Glutamatergic neuron (in vitro differentiated cells): ENCODE measurements at places on chromosomes 3 and 15. TPM values are rescaled to one million over a fixed set of nuclear protein-coding genes. Genes with fewer than 3 reads are reported as not detected.

- H3K4me3 ChIP-seq, result no peak overlapping the region
- DNase-seq, result no peak
- H3K36me3 ChIP-seq, result no peaks in the 10 kb centered on the region
- H3K27ac ChIP-seq, result no peak overlapping the region
- no peaks in the 10 kb centered on the region for H3K4me1 ChIP-seq
Measured at GRCh38 chr15:71447328-71448250, 332.3 kb downstream of the THSD4 start.

DNA sequence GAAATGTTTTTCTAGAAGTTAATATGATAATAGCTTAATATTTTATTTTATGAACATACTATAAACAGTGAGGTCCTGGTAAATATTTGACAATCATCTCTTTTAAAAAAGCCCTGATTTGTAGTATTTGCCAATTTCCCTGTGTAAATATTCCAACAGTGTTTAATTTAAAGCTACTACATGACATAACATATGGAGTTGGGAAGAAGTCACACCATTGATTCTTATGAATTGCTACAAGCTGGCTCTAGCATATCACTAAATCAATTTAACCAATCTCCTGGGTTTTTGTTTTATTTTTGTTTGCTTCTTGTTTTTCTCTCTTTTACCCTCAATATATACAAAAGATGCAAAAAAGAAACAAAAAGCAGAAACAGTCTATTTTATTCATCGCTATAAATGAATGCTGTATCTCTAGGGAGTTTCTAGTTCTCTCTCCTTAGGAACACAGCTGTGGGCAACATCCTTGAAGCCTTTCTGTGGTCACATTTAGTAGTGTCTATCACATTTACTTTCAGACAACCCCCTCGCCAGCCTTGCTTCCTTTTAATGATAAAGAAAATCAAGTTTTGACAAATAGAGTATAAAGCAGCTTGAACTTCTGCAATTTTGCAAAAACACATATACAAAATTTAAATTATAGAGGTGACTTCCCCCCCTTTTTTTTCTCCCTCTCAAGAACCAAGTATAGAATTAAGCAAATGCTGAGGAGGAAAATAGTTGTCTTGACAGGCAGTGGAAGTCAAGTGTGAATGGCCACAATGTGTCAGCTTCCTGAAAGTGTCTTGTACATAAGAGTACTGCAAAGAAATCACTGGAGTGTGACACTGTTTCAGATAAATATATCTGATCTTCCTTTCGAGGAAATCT, 21.4 kb downstream of the CCR1 start:
- H3K36me3 ChIP-seq, result no peaks in the 10 kb centered on the region
- H3K4me1 ChIP-seq, result no peaks in the 10 kb centered on the region
- DNase-seq, result no peak
- H3K27me3 ChIP-seq, result no peaks in the 10 kb centered on the region
- no peak overlapping the region for H3K27ac ChIP-seq

The PLSCR5 gene
- total RNA-seq, result not detected

GRCh38 chr3:34895841-34896240, 743.5 kb upstream of the ARPP21 start:
- H3K27me3 ChIP-seq, result no peaks in the 10 kb centered on the region
- H3K4me1 ChIP-seq, result peaks cover 9% of the 10 kb centered on the region
- no peak for DNase-seq
- no peaks in the 10 kb centered on the region for H3K36me3 ChIP-seq

The ERICH6 gene
- 0.69 TPM for total RNA-seq

GRCh38 chr3:171839270-171839669, 3.9 kb upstream of the TMEM212 start:
- peaks cover 2% of the 10 kb centered on the region for H3K27me3 ChIP-seq
- H3K4me3 ChIP-seq, result no peak overlapping the region
- DNase-seq, result no peak
- peaks cover 17% of the 10 kb centered on the region for H3K4me1 ChIP-seq
- H3K36me3 ChIP-seq, result no peaks in the 10 kb centered on the region

The ACOX2 gene
- 0.59 TPM for total RNA-seq

GRCh38 chr3:157692468-157692867, 189.3 kb upstream of the VEPH1 start:
- H3K36me3 ChIP-seq, result peaks cover 8% of the 10 kb centered on the region
- no peaks in the 10 kb centered on the region for H3K4me1 ChIP-seq
- no peak overlapping the region for H3K27ac ChIP-seq
- DNase-seq, result no peak
- H3K27me3 ChIP-seq, result peaks cover 2% of the 10 kb centered on the region
- no peak overlapping the region for H3K4me3 ChIP-seq

The GATA2 gene
- total RNA-seq, result 3.6 TPM

DNA sequence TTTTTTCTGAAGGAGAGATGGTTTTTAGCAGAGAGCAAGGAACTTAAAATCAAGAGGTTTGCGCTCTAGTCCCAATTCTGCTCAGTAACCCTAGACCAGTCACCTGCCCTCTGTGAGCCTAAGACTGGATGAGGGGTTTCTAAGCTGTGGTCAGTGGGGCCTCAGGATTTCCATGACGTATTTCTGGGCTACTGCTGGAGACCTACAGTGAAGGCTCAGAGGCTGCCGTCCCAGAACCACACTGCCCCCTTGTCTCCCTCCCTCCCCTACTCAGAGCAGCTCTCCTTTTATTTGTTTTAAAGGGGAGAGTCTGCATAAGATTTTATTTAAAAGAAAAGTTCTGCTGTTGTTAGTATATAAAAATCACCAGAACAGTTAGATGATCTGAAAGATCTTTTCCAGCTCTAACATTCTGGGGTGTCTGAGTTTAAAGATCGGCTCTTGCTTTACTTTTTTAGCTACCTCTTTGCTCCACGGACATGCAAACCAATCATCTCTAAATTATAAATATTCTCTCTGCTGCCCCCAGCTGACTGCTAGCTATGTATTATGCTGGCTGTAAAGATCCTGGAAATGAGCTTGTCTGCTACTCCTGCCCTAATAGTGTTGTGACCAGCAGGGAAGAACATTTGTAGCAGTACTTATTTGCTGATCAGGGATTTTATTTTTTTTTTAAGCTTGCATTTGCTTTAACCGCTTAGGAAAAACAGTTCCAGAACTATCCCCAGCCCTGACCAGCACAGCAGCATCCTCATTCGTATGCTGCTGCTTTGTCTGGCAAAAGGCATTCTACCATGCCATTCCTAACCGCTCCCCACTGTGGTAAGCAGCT, 28.6 kb upstream of the NDUFB4 start:
- peak overlapping the region; percentile 59 for H3K27ac ChIP-seq
- H3K4me3 ChIP-seq, result peak overlapping the region; percentile 50
- no peaks in the 10 kb centered on the region for H3K36me3 ChIP-seq
- peaks cover 2% of the 10 kb centered on the region for H3K27me3 ChIP-seq
- no peak for DNase-seq

- no peaks in the 10 kb centered on the region for H3K36me3 ChIP-seq
- no peak for DNase-seq
- no peak overlapping the region for H3K4me3 ChIP-seq
- peaks cover 2% of the 10 kb centered on the region for H3K27me3 ChIP-seq
Measured at GRCh38 chr3:14318646-14319045, 83.8 kb upstream of the SLC6A6 start.

DNA sequence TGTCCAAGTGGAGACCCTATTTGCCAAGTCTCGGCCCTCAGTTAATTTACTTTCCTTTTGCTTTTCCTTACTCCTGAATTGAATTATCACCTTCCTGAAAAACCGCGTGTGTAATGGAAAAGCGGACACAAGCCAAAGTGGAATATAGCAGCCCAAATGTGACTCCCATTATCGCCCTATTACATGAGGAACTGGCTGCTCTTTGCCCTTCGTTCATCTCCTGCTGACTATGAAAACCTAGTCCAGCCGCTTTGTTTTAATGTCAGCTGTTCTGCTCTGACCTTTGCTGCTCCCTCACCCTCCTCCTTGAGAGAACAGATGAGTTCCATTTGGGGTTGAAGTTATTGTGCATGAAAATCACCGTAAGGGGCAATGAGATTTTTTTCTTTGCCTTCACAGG, 632.7 kb upstream of the SUCLG2 start:
- no peak for DNase-seq
- H3K27me3 ChIP-seq, result no peaks in the 10 kb centered on the region
- H3K4me3 ChIP-seq, result no peak overlapping the region
- H3K36me3 ChIP-seq, result no peaks in the 10 kb centered on the region
- peaks cover 7% of the 10 kb centered on the region for H3K4me1 ChIP-seq

The PLA1A gene
- total RNA-seq, result not detected

GRCh38 chr15:51600114-51600513, 22.5 kb downstream of the DMXL2 start:
- no peak overlapping the region for H3K27ac ChIP-seq
- H3K36me3 ChIP-seq, result peaks cover 12% of the 10 kb centered on the region
- H3K27me3 ChIP-seq, result no peaks in the 10 kb centered on the region
- no peak overlapping the region for H3K4me3 ChIP-seq
- DNase-seq, result no peak

DNA sequence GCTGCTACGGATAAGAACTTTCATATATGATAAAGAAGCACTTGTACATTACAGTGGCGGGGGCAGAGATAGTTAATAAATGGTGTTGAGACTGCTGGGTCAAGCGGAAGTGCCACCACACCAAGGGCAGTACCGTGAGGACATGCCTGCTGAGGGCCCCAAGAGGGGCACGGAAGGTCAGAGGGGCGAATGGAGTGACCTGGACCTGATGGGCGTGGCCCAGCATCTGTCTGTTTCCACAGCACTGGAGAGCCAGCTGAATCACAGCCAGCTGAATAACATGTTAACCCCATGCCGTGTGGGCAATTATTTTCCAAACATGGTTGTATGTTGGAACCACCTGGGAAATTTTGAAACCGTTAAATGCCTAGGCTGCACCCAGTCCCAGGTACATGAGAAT, 37.2 kb downstream of the ANKDD1A start:
- H3K36me3 ChIP-seq, result peaks cover 20% of the 10 kb centered on the region
- H3K27me3 ChIP-seq, result peaks cover 13% of the 10 kb centered on the region
- peak overlapping the region; percentile 25 for H3K4me3 ChIP-seq
- no peak for DNase-seq
- H3K27ac ChIP-seq, result no peak overlapping the region

The CPA3 gene
- total RNA-seq, result not detected

The GOLGA8B gene
- 161 TPM for total RNA-seq

The CCDC39 gene
- not detected for total RNA-seq

GRCh38 chr15:90145259-90145658, 43.0 kb upstream of the IDH2 start:
- peaks cover 8% of the 10 kb centered on the region for H3K4me1 ChIP-seq
- peak; percentile 83 for DNase-seq
- no peaks in the 10 kb centered on the region for H3K27me3 ChIP-seq
- peak overlapping the region; percentile 88 for H3K27ac ChIP-seq

GRCh38 chr3:26838026-26838425, 215.5 kb downstream of the LRRC3B start:
- DNase-seq, result no peak
- H3K4me1 ChIP-seq, result no peaks in the 10 kb centered on the region
- peaks cover 1% of the 10 kb centered on the region for H3K27me3 ChIP-seq
- H3K36me3 ChIP-seq, result no peaks in the 10 kb centered on the region
- H3K27ac ChIP-seq, result no peak overlapping the region
- no peak overlapping the region for H3K4me3 ChIP-seq

DNA sequence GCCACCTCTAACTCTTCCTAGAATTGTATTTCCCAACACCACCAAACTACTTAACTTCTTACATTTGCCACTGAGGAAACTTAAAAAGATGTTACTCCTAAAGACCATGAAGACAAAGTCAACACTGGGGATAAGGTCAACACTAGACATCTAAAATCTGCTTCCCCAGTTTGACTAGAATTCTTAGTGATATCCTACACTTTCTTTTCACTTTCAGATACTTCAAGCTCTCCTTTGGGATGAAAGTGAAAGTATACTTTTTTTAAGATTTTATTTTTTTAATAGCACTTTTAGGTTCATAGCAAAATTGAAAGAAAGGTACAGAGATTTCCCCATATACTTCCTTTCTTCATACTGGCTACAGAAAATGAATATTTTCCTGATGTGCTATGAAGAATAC, 32.6 kb downstream of the GOLIM4 start:
- H3K27ac ChIP-seq, result no peak overlapping the region
- no peak overlapping the region for H3K4me3 ChIP-seq
- H3K4me1 ChIP-seq, result peaks cover 14% of the 10 kb centered on the region
- no peaks in the 10 kb centered on the region for H3K27me3 ChIP-seq

GRCh38 chr3:148513096-148513543, 184.6 kb upstream of the AGTR1 start:
- no peak for DNase-seq
- no peak overlapping the region for H3K4me3 ChIP-seq
- H3K36me3 ChIP-seq, result no peaks in the 10 kb centered on the region
- H3K4me1 ChIP-seq, result no peaks in the 10 kb centered on the region
- no peaks in the 10 kb centered on the region for H3K27me3 ChIP-seq
- no peak overlapping the region for H3K27ac ChIP-seq

The HDGFL3 gene
- total RNA-seq, result 130 TPM

DNA sequence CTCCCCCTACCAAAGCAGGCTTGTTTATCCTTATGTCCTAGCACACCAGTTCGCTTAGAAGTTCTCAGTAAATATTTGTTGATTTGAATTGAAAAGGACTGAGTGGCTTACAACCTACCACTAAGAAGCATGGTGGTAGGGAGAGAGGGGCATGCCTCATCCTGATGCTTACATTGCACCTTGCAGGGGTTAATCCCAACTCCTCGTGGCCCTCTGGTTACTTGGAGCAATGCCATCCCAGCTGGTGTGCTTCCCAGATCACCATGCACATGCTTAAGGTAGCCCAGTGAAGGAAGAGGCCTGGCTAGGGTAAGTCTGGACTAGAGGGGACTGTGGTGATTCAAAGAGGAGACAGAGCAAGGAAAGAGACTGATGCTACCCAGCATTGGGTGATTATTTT, 253.3 kb downstream of the CLSTN2 start:
- no peaks in the 10 kb centered on the region for H3K4me1 ChIP-seq
- no peaks in the 10 kb centered on the region for H3K27me3 ChIP-seq
- no peak overlapping the region for H3K4me3 ChIP-seq
- H3K36me3 ChIP-seq, result peaks cover 1% of the 10 kb centered on the region
- H3K27ac ChIP-seq, result no peak overlapping the region

GRCh38 chr3:58858126-58858525, 191.6 kb upstream of the FAM3D start:
- peak overlapping the region; percentile 73 for H3K27ac ChIP-seq
- H3K36me3 ChIP-seq, result no peaks in the 10 kb centered on the region
- DNase-seq, result no peak
- peaks cover 1% of the 10 kb centered on the region for H3K27me3 ChIP-seq
- peak overlapping the region; percentile 21 for H3K4me3 ChIP-seq
